Activated T-cell treated with anti-CD3 and anti-CD28 coated beads for 24 hours (primary cell): ENCODE measurements at places on chromosomes 4 and X.

GRCh38 chr4:31192341-31192740 lies 472.2 kb downstream of the PCDH7 start:
- DNase-seq = no peak

DNA sequence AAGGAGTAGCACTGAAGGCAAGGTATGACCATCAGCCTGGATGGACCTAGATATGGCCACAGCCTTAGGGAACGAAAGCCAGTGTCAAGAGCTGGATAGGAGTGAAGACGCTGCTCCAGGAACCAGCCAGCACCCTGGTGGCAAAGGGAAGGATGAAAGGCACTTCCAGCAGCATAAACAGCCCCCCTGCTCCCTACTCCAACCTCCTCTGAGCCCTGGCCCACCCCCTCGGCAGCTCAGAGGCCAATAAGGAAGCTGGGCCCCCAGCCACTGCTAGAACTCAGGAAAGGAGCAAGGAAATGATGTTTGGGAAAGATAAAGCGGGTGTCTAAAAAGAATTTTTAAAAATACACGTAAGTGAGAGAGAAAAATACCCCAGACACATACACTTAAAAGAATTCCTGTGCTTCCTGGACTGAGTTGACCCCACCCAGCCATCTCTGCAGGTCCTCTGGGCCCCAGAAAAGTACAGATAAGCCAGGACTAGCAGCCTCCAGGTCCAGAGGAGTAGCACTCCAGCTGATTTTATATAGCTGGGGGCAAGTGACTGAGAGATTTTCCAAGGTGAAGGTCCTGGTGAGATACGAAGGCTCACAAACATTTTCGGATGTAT lies 170.4 kb downstream of the SHROOM4 start:
- DNase-seq = no peak

GRCh38 chr4:88860586-88860985 lies 163.0 kb upstream of the NAP1L5 start:
- DNase-seq = no peak

GRCh38 chr4:183503497-183504063 lies 1.3 kb upstream of the ING2 start:
- no peak for DNase-seq

DNA sequence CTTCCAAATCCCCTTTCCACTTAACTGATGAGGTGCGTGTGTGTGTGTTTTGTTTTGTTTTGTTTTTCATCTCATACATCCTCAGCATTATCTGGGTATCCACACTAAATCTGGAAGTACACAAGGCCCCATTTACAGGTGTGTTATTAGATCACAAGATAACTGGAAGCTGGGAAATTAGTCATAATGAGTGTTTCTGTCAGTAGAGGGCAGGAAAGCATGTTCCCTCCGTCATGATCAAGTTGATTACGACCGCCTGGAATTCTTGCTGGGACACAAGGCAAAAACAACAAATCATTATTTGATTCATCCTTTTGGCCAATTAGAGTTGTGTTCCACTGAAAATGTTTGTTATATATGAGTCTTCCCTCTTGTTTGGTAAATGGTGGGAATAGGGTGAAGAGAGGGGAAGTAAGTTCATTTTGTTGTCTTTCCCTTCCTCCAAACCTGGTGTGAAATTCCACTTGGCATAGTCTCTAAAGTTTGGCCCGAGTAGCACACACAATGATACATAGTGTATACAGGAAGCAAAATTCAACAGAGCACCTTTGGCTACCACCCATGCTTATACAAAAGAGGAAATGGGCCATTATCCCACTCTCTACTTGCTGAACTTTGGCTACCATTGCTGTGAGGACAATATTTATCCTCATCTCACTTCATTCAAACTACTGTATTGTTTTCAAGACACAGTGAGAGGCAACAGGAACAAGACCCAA lies 33.3 kb upstream of the TLL1 start:
- no peak for DNase-seq

GRCh38 chr4:106362086-106362825 lies 6.3 kb downstream of the GIMD1 start:
- DNase-seq = no peak

GRCh38 chrX:71990518-71990917 lies 79.9 kb downstream of the NHSL2 start:
- no peak for DNase-seq

DNA sequence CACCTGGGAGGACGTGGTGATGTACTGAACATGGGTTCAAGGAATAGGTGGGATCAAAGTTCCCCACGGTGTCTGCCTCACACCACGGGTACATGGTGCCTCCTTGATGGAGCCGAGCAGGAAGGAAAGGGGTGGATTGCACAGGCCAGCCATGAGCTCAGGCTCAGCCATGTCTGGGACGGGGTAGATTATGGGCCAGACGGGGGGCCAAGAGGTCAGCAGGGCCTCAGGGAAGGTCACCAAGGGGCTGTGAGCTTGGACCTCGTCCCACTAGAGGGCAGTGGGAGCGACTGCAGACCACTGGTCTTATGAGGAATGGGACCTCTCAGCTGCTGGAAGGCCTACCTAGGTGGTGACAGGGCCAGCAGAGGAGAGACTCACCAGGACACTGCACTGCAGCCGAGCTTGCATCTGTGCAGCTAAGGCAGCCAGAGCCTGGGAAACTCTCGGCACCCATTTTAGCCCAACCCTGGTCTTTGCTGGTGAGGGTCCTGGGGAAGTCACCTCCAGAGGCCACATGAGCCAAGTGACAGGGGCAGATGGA lies 38.4 kb downstream of the JAKMIP1 start:
- DNase-seq = no peak

DNA sequence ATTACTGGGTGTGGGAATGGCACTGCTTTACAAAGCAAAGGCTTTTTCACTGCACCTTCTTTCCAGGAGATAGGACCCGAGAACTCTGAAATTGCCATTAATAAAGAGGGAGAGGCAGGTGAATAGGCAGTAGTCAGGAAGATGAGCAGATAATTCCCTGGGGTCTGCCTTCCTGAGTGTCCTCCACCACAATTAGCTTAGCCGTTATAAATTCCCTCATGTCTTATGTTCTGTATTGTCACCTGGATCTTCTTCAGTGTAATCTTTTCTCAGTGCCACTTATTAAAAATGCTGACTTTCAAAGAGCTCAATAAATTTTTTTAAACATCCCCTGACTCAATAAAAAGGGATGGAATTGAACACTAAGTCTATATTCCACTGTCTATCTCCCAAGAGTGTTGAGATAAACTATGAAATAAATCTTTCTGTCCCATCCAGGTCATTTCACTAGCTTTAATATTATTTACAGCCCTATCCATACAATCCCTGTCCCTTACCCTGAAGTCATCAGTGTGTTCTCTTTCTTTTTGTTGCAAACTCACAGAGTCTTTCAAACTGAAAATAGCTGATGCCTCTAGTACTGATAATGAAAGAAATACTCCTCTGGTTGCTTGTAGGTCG lies 272.2 kb upstream of the NRK start:
- no peak for DNase-seq

DNA sequence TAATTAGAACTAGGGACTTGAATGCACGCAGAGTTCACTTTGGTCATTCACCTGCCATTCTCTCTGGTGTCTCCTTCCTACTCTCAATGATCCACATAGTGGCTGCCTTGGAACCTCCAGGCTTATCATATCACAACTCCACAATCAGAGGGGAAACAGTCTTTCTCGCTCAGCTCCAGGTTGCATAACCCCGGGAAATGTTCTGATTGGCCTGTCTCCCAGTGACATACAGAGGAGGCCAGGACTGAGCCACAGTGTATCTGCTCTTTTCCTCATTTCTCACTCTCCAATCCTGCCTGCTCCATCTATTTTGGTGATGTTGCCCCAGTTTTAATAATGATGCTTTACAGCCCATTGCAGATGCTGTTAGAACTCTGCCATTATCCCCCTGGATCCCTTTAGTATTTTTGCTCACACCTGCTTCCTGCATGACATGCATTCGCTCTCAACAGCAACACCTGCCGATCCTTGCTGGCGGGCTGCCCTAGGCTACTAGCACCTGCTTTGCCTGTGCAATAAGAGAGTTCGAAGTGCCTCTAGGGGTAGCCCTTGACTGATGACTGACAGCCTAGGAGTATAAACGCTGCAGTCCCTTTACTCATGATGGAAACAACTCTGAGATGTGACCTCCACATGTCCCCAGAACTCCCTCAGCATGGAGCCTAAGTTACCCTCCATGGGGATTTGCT lies 211.3 kb upstream of the RPS6KA3 start:
- no peak for DNase-seq

DNA sequence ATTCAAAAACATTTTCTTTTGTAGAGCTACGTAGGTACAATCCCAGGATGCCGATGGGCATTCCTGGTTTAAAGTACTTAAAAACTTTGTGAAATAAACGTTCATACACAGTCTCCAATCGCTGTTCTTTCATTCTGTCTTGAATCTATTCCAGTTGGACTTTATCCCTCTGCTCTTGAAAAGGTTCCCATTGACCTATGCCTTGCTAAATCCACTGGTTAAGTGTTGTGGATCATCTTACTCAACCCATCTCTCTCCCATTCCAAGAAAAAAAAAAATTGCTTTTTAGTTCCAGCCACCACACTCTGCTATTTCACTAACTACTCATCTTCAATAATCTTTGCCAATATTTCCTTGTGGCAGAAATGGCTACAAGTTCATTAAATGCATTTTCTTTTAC lies 542.3 kb upstream of the GRIA3 start:
- no peak for DNase-seq

DNA sequence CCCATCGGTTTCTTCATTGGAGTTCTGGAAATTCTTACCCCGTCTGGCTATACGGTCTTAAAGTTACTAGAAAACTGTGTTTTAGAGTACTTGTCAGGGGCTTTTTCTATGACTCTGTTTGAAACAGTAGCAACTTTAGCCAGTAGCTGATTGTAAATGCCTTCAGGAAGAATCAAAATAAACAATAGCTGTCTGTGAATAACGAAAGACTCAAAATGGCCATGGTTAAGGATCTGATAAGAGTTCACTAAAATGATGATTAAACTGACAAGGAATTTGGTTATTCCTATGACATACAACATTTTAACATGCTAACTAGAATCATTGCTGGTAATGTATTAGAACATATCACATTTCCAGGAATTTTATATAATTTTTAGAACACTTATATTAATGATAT lies 191.0 kb downstream of the EVC2 start:
- DNase-seq = no peak

DNA sequence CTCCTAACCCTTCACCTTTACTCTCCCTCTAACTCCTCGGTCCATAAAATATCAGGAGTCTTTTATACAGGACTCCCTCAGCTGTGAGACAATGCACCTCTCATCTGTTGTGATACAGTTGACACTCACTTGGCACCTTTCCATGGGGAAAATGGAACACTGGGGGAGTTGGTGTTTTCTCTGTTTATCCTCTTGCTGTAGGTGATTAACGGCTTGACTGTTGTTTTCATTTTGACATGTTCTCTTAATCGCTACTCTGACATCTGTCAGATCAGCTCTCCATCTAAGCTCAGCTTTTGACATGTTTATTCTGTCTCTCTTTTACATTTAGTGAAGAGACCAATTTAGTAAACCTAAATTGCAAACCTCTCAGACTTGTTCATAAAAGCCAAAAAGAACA lies 604.8 kb downstream of the TRAM1L1 start:
- DNase-seq = no peak

- DNase-seq = no peak
Measured at GRCh38 chr4:159284113-159284512, 181.2 kb downstream of the RAPGEF2 start.

DNA sequence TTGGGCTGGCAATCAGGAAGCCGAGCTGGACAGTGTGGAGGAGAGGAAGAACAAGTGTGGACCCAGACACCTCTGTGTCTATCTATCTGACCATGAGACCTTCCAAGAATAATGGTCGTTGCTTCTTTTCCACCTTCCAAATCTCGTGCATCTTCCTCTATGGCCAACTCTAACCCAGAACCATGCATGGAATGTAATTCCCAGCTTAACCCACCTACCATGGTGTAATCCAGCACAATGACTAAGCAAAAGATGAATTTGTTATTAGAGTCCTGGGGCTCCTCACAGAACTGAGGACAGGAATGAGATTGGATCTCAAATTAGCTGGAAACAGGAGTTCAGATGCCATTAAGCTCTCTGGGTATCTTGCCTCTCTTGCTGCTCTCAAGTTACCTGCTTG lies 17.4 kb upstream of the TMEM184C start:
- no peak for DNase-seq

DNA sequence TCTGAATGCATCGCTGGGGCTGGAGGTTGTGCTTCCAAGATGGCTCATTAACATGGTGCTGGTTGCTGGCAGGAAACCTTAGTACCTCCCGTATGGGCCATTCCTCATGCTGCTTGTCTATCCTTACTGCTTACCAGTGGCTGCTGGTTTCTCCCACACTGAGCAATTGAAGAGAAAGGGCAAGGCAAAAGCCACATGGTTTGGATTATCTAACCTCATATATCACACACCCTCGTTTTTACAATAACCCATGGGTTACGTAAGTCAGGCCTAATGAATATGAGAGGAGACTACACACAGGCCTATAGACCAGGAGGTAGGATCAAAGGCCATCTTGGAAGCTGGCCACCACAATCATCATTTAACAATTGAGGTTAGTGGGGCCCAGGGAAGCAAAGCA lies 141.8 kb upstream of the EDNRA start:
- no peak for DNase-seq

DNA sequence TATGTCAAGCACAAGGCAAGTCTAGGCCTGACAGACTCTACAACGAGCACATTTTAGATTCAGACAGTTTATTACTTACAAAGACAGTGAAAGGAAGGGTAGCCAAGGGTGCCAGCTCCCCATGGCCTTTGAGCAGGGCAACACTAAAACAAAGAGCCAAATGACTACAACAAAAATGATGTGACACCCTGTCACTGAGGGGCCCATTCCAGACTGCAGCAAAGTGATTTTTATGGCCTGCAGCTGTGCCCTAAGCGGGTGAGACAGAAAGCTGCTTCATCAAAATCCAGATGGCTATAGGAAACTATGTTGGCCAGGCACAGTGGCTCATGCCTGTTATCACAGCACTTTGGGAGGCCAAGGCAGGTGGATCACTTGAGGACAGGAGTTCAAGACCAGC lies 13.4 kb upstream of the RP2 start:
- no peak for DNase-seq

GRCh38 chrX:5976332-5976731 lies 252.3 kb downstream of the NLGN4X start:
- DNase-seq = no peak

- no peak for DNase-seq
Measured at GRCh38 chr4:156251373-156252065, 297.9 kb upstream of the CTSO start.

DNA sequence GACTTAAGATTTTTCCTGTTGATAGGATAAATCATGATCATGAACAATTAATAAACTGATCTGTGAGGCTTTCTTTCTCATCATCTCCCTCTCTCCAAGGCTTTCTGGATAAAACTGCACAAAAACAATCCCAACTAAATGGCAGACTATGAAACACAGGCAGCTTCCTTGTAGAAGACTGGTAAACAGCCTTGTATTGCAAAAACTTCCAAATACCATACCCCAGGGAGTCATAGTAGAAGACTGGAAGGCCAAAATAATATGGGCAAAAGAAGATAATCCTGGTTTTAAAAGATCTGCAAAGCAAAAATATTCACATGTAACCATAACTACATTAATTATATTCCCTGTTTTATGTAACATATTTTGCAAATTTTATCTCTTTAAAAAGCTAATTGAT lies 113.0 kb downstream of the ANAPC10 start:
- DNase-seq = no peak
